ENCODE measurements at places on chromosomes 16 and 17.

GRCh38 chr17:79632432-79632735 lies 21.5 kb upstream of the RBFOX3 start:
- DNase-seq, result no peak

GRCh38 chr17:67386965-67387551 lies 10.0 kb downstream of the PITPNC1 start:
- peak; percentile 40 for DNase-seq

GRCh38 chr16:81443688-81444447 lies 740 bp upstream of the CMIP start:
- DNase-seq, result peak; percentile 42

DNA sequence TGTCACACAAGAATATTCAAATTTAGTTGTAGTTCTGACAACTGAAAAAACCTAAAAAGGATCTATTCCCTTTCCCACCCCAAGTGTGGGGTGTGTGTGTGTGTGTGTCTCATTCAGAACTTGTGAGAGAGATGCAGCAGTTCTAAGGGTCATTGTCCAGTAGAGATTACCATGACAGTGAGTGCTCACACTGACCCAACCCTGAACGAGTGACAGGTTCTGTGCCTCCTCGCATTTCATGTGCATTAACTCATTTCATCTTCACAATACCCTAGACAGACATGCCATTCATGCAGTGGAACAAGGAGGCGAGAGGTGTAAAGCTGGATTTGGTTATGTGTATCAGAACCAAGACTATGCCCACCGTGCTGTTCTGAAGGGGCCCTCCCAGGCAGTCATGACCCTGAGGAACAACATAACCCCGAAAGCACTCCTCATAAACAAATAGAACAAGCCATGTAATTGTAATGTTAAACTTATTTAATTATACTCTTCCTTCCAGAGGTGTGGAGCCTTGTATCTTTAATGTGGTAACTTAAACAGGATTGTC lies 102.1 kb downstream of the CLEC16A start:
- DNase-seq, result no peak
